ENCODE measurements at places on chromosomes 11 and 22.

- DNase-seq: no peak
Observed at GRCh38 chr22:37492428-37493344, 6.5 kb upstream of the MFNG start.

- DNase-seq: no peak
Observed at GRCh38 chr11:46353698-46354097, 6.4 kb downstream of the DGKZ start.

GRCh38 chr22:44401783-44402110 lies 89.0 kb upstream of the SHISAL1 start:
- no peak for DNase-seq

DNA sequence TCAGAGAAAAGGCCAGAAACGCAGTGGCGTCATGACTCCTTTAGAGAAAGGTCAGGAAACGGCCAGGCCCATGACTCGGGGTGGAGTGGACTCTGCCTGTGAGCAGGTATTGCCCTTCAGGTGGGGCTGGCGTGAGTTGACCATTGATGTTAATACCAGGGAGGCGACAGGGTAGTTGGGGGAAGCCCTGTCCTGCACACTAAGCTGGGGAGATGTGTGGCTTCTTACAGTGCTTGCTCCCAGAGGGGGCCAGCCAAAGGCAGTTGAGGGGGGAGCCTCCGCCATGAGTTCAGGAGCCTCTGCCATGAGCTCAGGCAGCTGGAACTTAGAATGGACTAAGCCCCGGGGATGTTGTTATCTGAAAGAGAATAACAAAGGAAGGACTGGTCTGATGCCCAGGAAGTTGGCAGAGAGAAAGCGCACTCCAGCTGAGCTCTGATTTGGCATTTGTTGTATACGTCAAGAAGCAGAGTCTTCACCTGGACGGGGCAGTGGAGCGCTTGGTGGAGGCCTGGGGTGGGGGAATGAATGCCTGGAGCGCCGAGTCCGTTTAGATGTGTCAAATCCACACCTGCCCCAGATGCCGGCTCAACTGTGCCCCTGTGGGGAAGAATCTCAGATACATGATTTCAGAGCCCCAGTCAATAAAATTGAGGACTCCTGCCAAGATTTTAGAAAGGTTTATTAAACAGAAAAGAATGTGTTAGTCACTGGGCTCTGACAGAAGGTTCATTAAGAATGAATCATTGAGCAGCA lies 222.5 kb downstream of the TBC1D22A start:
- DNase-seq: no peak

- DNase-seq: no peak
Observed at GRCh38 chr11:120386774-120387371, 50.7 kb downstream of the ARHGEF12 start.

DNA sequence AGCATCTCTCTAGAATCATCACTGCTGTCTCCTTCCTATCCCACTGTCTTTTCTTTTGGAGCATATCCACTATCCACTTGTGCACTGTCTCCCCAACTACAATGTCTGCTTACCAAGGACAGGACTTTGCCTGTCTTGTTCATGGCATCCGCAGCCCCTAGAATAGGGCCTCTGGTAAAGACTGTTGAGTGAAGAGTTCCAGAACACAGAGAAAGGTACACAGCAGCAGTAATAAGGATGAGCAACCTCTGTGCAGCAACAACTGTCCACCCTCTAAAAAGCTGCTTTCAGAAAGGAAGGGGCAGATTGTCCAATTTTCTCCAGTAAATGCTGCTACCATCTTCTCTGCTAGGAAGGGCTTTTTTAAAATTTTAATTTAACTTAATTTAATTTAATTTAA lies 25.5 kb upstream of the BIRC3 start:
- no peak for DNase-seq

- DNase-seq: no peak
Observed at GRCh38 chr11:23471878-23472277, 611.6 kb upstream of the CCDC179 start.

GRCh38 chr11:36451045-36451444 lies 59.0 kb downstream of the TRAF6 start:
- no peak for DNase-seq

GRCh38 chr22:30227438-30228228 lies 18.9 kb downstream of the LIF start:
- no peak for DNase-seq

DNA sequence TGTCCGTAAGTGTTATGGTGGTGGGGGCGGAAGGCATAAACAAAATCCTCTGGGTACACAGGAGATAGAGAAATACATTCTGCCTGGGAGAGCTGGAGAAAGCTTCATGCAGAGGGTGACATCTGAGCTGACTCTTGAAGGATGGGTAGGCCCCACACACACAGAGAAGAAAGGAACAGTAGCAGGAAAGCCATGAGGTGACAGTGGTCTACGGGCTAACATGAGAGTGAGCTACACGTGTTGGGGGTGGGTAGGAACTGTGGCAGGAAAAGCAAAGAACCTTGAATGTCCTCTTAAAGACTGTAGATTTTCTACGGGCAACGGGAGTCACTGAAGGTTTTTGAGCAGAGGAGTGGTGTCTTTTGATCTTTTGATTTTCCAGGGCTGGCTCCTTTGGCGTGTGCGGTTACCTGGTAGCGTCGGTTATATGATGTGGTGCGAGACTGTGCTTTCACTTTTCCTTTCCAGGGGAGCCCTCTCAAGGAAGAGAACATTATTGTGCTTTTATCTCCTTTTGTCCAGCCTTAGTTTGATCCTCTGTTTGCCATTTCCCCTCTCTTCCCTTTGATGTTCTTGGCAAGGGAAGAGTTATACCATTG lies 39.7 kb downstream of the ADAMTS8 start:
- no peak for DNase-seq

DNA sequence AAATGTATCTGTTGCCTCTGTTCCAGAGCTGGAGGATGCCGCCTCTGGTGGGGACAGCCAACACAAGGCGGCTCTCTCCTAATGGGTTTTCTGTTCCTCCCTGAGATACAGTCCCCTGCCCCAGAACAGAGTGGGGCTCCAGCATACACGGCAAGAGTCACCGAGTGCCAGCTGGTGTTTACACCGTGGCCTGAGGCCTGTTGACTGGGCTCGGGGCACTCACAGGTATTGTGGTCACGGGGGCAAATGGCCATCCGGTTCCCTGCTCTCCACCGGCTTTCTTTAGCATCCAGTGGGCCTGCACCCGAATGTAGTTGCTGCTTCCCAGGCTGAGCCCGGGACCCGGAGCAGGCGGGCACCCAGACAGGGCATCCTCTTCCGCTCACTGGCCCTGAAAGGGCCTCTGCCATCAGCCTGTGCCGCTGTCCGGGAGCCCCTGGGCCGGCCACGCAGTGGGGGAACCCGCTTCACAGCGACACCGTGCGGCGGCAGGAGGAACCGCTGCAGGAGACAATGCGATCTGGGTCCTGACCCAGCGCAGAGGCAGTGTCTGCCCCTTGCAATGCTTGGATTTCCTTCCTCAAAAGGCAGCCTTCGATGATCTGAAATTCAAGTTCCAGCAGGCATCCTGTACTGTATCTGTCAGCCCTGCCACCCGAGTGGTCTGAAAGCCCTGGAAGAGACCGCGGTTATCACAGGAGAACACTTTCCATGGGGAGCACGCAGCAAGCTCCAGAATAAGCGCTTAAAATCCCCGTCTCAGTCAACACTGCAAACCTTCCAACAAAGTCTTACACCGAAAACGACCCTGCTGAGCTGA lies 859 bp upstream of the KRTAP5-5 start:
- peak; percentile 53 for DNase-seq

DNA sequence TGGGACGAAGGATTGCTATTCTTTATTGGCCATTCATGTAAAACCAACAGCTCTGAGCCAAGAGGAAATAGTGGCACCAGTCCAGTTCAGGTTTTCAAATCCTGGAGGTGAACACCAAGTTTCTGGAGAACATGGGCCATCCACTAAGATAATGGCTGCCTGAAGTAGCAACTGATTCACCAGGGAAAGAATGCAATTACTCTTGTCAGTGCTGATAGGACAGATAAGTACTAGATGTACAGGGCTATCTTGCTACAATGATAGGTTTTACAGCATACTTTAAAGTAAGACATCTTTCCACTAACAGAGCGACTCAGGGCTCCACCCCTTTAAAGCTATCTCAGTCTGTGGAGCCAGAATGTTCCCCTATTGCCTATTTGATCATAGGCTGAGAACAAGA lies 36.8 kb upstream of the APOA1 start:
- no peak for DNase-seq

DNA sequence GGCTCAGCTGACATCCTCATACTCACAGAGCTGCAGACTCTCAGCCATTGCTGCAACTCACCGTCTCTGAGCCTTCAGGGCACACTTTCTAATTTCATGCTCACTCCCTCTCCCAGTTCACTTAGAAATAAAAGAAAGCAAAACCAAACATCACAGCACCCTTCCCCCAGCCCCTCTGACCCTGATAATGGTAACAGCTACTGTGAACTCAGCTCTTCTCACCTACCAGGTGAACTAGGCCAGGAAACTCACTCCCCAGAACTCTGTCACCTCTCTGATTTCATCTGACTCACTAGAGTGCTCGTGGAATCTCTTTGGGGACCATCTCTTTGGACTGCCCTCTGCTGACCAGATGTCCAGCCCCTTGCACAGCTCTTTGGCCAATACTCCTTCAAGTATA lies 14.5 kb upstream of the PARVA start:
- DNase-seq: no peak

DNA sequence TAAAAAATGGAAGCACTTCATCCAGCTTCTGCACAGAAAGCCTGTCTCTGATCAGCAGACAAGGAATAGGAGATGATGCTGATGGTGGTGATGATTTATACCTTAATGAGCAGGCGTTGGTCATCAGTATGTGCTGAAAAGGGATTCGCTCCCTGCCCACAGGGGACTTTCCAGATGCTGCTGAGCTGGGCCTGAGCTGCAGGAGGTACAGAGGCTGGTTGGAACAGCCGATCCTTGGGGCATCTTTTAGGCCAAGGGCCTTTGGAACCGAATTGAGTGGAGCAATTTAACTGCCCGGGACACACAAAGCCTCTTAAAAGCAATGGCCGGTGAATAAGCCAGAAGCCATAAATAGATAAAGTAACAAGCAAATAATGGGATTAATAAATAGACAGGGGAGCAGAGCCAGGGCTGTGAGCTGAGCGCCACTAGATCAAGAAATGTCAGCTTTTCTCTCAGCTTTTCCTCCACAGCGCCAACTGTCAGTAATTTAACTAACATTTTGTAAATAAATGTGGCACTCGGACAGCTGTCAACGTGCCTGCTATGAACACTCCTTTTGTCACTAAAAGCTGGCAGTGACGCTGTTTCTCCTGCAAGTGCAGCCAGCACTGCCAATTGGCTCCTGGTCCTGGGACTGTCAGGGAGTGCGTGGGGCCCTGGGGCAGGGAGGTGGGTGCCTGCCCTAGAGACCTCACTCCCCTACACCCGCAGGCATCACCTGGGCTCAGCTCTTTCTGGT lies 562.3 kb downstream of the NTM start:
- DNase-seq: no peak

DNA sequence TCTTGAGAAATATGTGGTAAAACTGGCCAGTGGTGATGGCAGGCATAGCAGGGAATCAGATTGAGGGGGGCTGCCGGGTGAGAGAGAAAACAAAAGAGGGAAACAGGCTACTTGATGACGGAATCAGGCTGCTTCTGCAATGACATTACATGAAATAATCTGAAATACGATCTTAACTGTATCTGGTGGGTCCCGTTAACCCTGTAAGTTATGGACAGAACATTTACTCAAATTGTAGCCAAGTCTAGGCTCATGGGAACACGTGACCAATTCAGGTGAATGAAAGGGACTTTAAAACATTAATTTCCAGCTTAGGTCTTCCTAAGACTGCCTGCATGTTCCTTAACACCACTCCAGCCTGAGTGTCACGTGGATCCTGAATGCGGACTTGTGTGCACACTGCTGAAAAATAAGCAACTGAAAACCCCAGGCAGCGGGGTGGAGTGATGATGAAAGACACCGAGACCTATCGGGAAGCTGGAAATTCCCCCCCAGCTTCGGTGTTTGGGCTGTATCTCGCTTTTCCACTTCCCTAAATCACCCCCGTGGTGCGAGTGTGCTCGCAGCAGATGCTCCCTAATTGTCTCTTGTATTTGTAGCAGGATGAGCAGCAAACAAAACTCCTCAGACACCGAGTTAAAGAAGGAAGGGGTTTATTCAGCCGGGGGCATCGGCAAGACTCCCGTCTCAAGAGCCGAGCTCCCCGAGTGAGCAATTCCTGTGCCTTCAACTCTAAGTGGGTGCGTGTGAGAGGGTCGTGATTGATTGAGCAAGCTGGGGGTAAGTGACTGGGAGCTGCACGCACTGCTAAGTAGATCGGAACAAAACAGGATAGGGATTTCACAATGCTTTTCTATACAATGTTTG lies 145.0 kb upstream of the GRK3 start:
- no peak for DNase-seq

- DNase-seq: no peak
Observed at GRCh38 chr22:24450610-24451009, 23.2 kb downstream of the ADORA2A start.
